ENCODE measurements at places on chromosomes 5 and 9.

DNA sequence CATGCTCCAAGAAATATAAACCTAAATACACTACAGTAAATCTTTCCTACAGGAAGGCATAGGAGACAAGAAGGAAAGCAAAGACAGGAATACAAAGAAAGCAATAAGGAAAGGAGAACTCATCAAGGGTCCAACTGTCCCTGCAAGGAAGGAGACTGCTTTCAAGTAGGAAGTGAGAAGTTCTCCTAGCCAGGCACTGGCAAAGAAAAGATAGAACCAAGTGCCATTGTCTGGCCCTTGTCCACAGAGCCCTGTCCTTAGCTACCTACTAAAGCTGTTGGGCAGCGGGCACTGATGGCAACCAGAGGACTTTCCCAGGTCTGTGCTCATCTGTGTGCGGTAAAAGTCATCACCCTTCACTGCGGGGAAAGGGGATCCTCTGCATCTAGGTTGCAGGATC, 108.2 kb downstream of the KLHL3 start:
- DNase-seq, result no peak

GRCh38 chr9:120829650-120830049, 13.1 kb downstream of the PSMD5 start:
- DNase-seq, result no peak

DNA sequence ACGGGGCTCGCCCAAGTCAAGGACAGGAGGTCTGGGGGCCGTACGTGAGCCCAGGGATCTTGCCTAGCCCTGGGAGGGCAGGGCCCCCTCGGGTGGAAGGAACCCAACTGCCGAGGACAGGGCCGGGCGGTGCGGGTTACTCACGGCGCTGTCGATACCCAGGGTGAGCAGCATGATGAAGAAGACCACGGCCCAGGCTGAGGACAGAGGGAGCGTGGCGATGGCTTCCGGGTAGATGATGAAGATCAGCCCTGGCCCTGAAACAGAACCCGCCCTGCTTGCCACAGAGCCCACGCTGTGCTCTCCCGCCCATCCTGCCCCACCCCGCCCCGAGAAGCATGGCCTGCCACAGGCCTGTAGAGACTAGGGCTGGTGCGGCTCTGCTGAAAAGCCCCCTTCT, 34.1 kb downstream of the SLC6A3 start:
- DNase-seq, result no peak

DNA sequence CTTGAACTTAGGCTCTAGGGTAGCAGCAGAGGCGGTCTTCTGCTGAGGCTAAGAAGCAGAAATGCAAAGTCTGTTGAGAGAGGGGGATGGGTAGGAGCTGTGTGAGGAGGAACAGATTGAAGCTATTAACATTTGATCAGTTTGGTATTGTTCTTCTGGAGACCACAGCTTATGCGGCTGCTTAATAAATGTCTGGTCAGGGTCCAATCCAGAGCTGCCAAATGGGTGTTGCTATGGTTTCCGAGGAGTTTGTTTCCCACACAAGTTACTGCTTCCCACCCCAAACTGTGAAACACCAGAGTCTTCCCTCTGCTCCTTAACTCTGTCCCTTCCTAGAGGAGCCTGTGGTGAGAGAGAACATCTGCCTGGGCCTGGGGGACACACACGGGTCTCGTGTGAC, 142.2 kb upstream of the KLF4 start:
- no peak for DNase-seq

GRCh38 chr9:95217936-95218335, 99.6 kb downstream of the FANCC start:
- DNase-seq, result no peak

DNA sequence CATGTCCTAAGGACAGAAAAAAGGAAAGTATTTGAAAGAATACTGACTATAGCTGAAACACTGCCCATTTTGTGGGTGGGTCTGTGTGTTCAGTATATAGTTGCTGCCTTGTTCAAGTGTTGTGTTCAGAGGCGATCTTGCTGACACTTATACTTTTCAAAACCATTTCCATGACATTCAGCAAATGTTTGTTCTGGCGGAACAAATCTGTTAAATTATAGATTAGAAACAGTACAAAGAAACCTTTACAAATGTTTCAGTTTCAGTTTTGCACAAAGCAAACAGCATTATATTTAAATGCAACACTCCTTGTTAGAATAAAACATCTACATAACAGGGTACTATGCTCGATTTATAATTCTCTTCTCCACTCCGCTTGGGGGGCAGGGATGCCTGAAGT, 2276.3 kb downstream of the MAT2B start:
- no peak for DNase-seq

- no peak for DNase-seq
Measured at GRCh38 chr9:100295240-100295639, 57.5 kb downstream of the TEX10 start.

- no peak for DNase-seq
Measured at GRCh38 chr5:175749591-175749990, 91.7 kb downstream of the HRH2 start.

- no peak for DNase-seq
Measured at GRCh38 chr9:91122755-91123154, 239.0 kb downstream of the AUH start.

- DNase-seq, result no peak
Measured at GRCh38 chr5:61394793-61395192, 62.7 kb downstream of the ZSWIM6 start.

DNA sequence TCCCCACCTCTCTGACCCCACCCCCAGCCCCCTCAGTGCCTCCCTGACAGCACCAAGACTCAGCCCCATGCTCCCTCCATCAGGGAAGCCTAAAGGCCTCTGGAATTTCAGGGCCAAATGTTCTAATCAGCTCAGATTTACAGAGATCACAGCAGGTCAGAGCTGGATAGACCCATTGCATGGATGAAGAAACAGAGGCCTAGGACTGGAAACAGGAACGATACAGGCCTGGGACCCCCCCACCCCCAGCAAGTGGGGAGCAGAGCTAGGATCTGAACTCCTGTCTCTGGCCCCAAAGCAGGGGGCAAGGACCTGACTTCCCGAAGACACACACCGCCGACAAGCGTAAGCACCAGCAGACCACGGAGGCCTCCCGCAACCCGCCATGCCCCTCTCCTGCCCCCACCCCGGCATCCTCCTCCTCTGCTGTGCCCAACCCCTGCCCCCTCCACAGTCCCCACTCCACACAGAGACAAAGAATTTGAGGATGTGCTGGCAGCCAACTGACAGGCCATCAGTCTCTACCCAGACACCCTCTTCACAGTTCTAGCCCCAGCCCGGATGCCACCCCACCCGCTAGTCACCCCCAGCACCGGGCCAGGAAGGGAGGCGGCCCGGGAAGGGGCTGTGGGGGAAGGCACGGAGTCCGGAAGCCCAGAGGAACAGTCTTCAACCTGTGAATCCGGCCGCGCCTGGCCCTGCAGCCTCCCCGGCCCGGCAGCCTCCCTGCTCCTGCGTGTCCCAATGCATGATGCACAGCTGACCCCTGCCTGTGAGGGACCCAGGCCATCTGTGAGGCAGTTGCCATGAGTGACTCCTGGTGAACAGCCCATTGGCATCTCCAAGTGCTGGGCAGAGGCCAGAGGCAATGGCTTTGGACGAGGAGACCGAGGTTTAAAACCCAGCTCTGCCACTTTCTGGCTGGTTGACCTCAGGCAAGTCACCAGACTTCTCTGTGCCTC, 31.3 kb downstream of the NDUFA8 start:
- DNase-seq, result no peak

DNA sequence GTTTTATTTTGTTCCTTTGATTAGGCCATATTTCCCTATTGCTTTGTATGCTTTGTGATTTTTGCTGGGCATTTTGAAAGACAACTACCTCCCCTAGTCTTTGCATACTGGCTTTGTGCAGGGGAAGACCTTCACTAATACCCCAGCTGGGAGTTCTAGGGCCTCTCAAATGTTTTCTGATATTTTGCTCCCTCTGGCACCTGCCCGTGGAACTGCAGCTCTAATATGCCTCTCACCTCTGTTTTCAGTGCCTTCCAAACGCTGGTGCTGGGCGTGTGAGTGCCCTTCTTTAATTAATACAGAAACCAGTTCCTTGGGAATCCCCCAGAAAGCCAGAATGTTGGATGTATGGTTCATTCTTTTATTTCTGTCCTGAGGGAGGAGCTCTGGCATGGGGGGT, 204.5 kb downstream of the COMMD10 start:
- DNase-seq, result no peak

DNA sequence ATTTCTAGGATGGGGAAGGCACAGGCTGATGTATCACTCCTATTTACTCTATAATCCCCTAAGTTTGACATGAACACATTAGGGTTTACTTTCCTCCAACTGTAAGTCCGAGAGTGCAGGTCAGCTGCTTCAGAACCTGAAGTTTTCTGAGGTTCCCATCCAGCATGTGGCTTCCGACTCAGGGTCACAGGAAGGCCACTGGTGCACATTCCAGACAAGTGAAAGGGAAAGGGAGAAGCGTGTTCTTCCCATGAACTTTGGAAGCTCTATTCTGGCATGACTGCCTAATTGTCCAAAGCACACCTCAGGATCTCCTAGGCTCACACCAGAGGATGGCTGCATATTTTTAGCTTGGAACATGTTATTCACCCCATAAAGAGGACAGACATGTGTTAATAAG, 602.6 kb downstream of the SEMA5A start:
- no peak for DNase-seq

GRCh38 chr5:17276445-17276844, 59.0 kb downstream of the BASP1 start:
- DNase-seq, result no peak

GRCh38 chr9:17900606-17901005, 321.7 kb downstream of the SH3GL2 start:
- DNase-seq, result no peak

GRCh38 chr5:33230467-33231078, 210.2 kb upstream of the TARS1 start:
- no peak for DNase-seq

DNA sequence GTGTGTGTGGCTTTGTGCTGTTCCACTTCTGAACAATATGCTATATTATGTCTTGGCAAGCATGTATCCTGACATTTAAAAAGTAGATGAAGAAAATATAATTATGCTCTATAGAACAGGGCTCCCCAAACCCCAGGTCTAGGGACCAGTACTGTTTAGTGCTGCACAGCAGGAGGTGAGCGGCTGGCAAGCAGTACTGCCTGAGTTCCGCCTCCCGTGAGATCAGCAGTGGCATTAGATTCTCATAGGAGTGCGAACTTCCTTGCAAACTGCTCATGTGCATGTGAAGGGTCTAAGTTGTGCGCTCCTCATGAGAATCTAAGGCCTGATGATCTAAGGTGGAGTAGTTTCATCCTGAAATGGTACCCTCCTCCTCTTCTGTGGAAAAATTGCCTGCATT, 979.1 kb upstream of the CTNND2 start:
- no peak for DNase-seq

DNA sequence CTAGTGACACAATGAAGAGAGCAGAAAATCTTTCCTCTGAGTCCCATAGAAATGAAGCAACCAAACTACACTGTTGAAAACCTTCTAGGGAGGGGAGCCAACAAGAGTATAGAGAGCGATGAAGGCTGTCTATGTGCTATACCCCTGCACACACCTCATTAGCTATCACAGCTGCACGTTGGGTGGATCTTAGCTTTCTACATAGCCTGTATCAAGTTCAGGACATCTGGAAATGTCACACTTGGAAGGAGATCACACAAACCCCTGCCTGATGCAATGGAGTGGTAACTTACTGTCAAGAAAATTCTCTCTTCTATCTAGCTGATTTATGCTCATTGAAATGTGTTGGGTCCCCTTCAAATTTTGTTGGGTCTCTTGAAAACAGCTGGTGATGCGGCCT, 127.0 kb upstream of the NTRK2 start:
- no peak for DNase-seq

DNA sequence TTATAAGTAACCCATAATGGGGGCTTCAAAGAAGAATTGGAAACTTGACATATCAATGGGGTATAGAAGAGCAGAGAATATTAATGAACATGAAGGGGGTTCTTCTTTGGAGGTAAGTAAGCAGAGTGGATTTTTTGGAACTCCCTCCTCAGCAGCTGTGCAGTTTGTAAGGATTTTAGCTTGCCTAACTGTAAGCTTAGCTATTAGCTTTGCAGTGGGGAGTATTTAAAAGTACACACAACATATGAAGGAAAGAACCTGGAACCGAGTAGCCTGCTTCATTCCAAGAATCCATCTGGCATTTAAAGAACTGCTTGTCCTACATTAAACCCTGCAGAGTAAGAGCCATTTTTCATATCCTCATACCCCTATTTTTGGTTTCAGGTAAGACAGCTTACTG, 2.2 kb upstream of the PBX3 start:
- no peak for DNase-seq

GRCh38 chr5:162243651-162244050, 176.1 kb downstream of the GABRG2 start:
- DNase-seq, result no peak

DNA sequence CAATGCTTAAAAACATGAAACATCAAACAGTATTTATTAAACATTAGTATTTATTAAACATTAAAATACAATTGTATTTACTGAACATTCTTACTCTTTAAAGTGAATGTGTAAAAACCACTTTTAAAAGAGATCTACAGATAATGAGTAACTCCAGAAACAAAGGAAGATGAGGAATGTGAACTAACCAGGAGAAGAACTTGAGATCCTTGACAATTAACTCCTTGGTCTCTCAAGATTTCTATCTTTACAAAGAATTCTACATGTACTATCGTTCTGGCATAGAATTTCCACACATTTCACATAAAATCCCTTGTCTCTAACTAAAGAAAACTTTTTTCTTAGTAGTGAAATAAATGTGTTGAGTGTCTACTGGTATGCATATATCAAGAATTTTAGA, 28.7 kb upstream of the IFNE start:
- no peak for DNase-seq

GRCh38 chr5:109327570-109327969, 82.2 kb downstream of the PJA2 start:
- DNase-seq, result no peak

DNA sequence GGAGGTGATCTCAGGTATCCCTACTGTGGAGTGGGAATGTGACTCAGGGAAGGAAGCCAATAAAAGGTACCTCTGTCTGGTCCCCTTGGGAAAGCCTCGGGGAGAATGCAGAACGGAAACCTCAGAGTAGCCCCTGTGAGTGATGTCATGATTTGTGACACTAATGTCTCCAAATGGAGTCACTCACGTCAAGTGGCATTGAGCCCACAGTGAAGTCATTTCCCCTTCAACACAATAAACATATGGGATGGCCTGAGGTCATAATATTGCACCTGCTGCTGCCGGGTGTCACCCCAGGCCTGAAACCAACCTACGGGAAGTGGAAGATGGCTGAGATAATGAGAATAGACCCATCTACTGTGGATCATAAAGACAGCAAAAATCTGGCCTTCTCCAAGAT, 75.9 kb upstream of the GOLM1 start:
- DNase-seq, result no peak

GRCh38 chr5:91042247-91042935, 340.7 kb downstream of the ARRDC3 start:
- DNase-seq, result no peak

GRCh38 chr5:53674121-53674520, 113.7 kb downstream of the NDUFS4 start:
- no peak for DNase-seq

- DNase-seq, result no peak
Measured at GRCh38 chr9:115167175-115167574, 49.2 kb upstream of the TNC start.

All from activated CD8-positive, alpha-beta memory T cell treated with anti-CD3 and anti-CD28 coated beads for 1 hour (primary cell).